ENCODE measurements at places on chromosomes 11 and 22.

DNA sequence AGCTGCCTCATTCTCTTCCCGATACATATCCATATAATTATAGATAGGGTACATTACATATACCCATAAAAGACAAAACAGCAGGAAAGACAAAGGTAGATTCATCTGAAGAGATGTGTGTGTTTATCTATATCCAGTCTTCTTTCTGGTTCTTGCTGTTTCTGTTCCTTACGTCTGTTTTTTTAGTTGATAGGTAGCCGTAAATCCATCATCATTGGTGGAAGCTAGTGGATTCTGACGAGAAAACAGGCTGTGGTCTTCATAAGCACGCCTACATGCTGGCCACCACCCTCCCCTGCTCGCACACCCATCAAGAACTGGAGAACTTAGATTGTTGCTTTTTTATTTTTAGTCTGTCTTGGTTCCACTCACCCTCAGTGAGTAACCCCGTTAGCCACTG is 51.6 kb downstream of the ARFGAP2 start:
- DNase-seq = no peak

DNA sequence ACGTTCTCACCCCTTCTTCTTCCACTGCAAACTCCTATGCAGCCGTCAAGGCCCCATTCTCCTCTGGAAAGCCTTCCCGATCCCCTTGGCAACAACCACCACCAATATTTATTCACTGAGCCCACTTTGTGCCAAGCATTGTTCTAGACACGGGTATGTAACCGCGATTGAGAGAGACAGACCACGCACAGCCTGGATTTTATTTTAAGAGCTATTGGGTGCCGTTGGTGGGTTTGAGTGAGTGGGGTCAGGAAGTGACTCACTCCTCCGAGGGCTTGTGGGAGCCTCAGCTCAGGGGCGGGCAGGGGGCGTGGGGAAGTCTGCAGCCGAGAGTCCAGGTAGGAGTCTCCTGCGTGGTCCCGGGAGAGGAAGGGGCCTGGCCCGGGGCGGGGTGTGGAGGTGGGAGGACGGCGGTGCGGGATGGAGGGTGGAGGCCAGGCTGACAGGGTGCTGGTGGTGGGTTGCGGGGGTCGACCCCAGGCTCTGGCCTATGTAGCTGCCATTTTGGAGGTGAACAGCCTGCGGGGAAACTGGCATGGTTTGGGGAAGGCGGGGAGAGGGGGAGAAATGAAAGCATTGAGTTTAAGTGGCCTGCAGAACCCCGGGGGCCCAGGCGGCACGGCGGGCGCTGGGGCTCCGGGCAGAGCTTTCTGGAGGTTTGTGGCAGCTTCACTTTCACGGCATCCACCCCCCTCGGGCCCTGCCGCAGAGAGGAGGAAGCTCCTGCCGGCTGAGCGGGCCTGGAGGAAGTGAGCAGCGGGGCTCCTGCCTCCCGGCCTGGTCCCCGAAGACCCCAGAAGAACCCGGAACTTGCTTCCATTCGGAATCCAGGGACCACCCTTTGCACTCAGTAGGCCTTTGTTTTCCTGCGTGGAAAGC is 547 bp downstream of the PARVG start:
- DNase-seq = no peak

- DNase-seq = no peak
Measured at GRCh38 chr11:15825976-15826650, 530.2 kb downstream of the SOX6 start.

GRCh38 chr11:45079567-45079942 is 66.9 kb upstream of the PRDM11 start:
- no peak for DNase-seq

- no peak for DNase-seq
Measured at GRCh38 chr22:23035557-23036277, 34.6 kb upstream of the GNAZ start.

- no peak for DNase-seq
Measured at GRCh38 chr11:8671651-8672062, 10.8 kb downstream of the TRIM66 start.

DNA sequence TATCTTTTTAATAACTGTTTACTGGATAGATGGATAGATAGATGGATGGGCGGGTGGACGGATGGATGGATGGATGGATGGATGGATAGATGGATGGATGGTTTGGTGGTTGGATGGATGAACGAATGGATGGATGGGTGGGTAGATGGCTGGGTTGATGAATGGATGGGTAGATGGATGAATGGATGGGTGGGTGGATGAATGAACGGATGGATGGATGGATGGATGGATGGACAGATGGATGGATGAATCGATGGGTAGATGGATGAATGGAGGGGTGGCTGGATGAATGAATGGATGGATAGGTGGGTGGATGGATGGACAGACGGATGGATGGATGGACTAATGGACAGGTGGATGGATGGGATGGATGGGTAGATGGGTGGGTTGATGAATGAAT is 13.8 kb upstream of the SLC22A12 start:
- no peak for DNase-seq

DNA sequence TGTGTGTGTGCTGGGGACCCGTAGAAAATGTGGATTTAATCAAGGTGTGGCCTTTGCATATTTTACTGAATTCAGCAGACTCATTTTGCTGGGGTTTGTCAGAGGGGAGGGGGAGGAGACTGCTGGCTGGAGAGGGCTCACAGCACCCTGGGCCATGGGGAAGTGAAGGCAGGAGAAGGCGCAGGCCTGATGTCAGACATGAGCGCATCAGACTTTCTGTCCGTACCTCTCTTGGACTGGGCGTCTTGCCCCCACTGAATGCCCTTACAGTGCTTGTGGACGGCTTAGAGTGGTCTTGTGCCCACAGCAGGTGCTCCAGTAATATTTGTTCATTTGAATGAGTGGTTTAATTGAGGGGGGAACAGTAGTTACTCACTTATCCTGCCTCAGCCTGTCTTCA is 75.2 kb downstream of the TEAD1 start:
- DNase-seq = no peak

GRCh38 chr22:29125844-29126243 is 53.0 kb downstream of the KREMEN1 start:
- no peak for DNase-seq

DNA sequence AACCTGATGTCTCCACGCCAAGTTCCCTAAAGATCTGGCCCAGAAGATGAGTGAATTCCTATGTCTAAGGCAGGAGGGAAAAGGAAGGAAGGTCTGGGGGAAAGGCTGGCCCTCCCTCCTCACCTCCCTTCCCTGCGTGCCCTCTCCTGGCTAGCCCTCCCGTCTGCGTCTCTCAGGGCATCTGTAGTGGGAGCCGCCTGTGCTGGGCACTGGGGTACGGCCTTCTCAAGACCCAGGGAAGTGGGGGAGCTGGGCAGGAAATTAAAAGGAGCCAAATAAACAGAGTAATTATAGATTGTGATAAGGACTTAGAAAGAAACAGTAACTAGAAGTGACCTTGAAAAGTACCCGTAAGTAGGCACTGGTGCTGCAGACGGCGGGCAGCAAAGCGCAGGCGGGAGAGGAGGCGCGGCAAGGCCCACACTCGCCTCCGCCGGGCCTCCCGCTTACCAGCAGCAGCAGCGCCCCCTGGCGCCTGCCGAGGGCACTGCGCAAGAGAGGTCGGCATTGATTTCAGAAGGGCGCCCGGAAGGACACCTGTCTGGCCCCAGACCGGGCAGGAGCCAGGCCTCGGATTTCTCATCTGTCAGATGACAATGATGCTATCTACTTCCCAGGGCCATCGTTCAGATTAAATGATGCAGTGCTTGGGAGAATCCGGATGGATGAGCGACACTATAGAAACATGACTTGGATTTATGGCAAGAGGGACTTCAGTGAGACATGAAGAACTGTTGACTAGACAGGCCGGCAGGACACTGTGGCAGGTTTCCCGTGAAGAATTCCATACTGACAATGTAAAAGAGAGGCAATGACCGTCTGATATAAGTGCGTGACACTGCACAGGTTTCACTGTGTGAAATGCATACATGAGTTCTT is 7.3 kb downstream of the KCNJ1 start:
- no peak for DNase-seq

DNA sequence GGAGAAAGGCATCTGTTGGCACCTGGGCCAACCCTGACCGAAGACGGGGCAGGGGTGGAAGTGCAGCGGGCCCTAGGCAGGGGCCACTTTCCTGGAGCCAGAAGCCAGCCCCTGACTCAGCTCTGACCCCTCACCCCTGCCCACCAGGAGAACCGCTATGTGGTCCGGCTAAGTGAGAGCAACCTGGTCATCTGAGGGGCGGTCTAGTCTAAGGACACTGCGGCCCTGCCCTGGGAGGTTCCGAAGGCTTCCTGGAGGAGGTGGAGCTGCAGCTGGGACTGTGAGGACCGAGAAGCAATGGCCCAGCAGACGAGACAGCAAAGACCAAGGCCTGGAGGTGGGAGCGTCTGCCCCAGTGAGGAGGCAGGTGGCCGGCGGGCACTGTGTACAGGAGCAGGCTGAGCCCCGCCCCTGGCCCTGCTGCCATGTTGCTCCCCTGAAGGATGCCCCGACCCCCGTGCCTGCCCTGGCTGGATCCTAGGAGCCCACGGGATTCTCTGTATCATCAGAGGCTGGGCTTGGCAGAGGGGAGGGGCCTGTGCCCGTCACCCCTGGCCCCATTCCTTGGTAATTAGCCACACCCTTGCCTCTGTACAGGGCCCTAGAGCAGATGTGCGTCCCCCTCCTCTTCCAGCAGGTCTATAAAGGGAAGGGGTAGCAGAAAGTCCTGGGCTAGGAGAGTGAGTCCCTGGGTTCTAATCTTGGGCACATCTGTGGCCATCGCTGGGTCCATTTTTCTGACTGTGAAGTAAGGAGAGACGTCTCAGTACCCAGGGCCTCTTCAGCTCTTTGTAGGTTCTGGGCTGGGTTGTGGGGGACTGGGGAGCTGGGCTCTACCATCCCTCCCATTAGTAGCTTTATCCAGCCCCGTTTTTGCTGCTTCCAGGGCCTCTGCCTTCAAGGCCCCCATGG is 19.4 kb downstream of the RELT start:
- DNase-seq = no peak

GRCh38 chr11:64226507-64227051 is 505 bp downstream of the NUDT22 start:
- peak; percentile 56 for DNase-seq

DNA sequence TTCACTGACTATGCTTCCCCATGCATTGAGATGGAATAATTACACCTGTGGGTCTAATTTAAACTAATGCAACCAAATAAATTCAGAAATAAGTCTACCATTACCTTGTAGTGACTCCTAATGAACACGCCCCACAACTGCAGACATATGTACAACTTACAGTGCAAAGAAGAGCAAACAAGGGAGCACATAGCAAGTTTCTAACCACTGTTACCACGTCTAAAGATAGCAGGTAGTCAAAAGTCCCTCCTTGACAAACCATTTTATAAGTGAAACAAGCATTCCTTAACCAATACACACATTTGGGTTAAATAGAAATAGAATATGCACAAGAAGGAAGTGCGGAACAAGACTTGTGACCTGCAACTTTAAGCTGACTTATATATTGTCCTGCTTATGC is 20.6 kb downstream of the PHF21A start:
- DNase-seq = no peak

- DNase-seq = no peak
Measured at GRCh38 chr22:19760058-19760950, at the start of gene TBX1. TSS of gene TBX1 (plus strand) at chr22:19760778. CDS start at chr22:19760844, 66 bp downstream.

All from NCI-H510A (cell line).